Glutamatergic neuron (in vitro differentiated cells): ENCODE measurements at places on chromosomes 16 and 17.
A peak's percentile ranks its signal among the peaks of the same experiment; 100 is the strongest.

DNA sequence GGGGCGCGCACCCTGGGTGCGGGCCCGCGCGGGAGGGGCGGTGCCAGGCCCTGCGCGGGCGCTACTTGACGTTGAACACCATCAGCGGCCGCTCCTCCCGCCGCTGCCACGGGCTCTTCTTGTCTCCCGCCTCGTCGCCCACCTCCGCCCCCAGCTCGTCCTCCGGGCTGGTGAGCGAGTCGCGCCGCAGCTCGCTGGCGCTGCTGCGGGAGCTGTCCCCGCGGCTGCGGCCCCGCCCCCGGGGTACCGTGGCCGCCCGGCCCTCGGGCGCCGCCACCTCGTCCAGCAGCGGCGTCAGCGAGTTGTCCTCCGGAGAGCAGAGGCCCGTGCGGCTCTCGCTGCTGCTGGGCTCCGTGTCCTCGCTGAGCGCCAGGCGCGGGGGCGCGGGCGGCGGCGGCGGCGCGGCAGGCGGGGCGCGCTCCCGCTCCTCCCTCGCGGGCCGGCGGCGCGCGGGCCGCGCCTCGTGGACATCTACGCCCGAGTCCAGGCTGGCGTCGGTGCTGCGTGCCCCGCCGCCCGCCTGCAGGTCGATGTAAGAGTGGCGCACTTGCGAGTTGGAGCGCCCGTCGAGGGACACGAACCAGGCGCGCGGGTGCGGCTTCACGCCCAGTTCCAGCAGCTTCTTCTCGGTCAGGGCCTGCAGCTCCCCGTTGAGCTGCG is 8.7 kb downstream of the GRN start:
- no peaks in the 10 kb centered on the region for H3K36me3 ChIP-seq
- H3K27ac ChIP-seq = no peak overlapping the region
- DNase-seq = peak; percentile 60

GRCh38 chr17:10058921-10059683 is 139.3 kb downstream of the GAS7 start:
- DNase-seq = no peak
- peaks cover 9% of the 10 kb centered on the region for H3K36me3 ChIP-seq
- H3K27me3 ChIP-seq = peaks cover 10% of the 10 kb centered on the region
- no peaks in the 10 kb centered on the region for H3K4me1 ChIP-seq
- no peak overlapping the region for H3K27ac ChIP-seq

GRCh38 chr17:34725725-34726124 is 146.3 kb downstream of the TMEM132E start:
- H3K27ac ChIP-seq = peak overlapping the region; percentile 42
- no peak for DNase-seq
- no peaks in the 10 kb centered on the region for H3K36me3 ChIP-seq
- peaks cover 18% of the 10 kb centered on the region for H3K27me3 ChIP-seq

- no peaks in the 10 kb centered on the region for H3K4me1 ChIP-seq
- no peaks in the 10 kb centered on the region for H3K36me3 ChIP-seq
- H3K4me3 ChIP-seq = no peak overlapping the region
- H3K27ac ChIP-seq = no peak overlapping the region
Measured at GRCh38 chr16:15903960-15904359, 15.6 kb upstream of the CEP20 start.

GRCh38 chr17:57662644-57663308 is 82.3 kb downstream of the CCDC182 start:
- peaks cover 18% of the 10 kb centered on the region for H3K27me3 ChIP-seq
- peak overlapping the region; percentile 97 for H3K27ac ChIP-seq
- peak overlapping the region; percentile 74 for H3K4me3 ChIP-seq

GRCh38 chr17:50924300-50924699 is 58.1 kb upstream of the TOB1 start:
- peaks cover 6% of the 10 kb centered on the region for H3K36me3 ChIP-seq
- no peak overlapping the region for H3K4me3 ChIP-seq
- peaks cover 7% of the 10 kb centered on the region for H3K27me3 ChIP-seq
- DNase-seq = no peak

DNA sequence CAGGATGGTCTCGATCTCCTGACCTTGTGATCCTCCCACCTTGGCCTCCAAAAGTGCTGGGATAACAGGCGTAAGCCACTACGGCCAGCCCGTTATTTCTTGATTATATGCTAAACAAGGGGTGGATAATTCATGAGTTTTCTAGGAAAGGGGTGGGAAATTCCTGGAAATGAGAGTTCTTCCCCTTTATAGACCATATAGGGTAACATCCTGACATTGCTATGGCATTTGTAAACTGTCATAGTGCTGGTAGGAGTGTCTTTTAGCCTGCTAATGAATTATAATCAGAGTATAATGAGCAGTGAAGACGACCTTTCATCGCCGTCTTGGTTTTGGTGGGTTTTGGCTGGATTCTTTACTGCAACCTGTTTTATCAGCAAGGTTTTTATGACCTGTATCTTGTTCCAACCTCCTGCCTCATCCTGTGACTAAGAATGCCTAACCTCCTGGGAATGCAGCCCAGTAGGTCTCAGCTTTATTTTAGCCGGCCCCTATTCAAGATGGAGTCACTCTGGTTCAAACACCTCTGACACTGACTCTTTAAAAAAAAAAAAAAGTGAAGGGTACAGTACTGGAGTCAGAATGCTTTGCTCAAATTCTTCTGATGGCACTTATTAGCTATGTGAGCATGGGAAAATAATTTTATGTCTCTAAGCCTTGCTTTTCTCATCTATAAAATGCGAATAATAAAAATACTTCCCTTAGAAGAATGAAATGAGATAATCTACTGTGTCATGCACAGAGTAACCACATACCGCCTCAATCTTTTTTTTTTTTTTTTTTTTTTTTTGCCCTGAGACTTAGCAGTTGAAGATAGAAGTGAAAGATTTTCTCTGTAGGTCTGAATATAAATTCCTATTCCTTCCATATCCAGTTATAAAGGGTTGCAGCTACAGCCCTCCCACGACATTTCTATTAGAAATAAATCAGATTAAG is 5.1 kb upstream of the CALCOCO2 start:
- H3K27me3 ChIP-seq = no peaks in the 10 kb centered on the region
- H3K4me3 ChIP-seq = no peak overlapping the region
- H3K4me1 ChIP-seq = peaks cover 4% of the 10 kb centered on the region
- DNase-seq = no peak
- H3K27ac ChIP-seq = no peak overlapping the region

DNA sequence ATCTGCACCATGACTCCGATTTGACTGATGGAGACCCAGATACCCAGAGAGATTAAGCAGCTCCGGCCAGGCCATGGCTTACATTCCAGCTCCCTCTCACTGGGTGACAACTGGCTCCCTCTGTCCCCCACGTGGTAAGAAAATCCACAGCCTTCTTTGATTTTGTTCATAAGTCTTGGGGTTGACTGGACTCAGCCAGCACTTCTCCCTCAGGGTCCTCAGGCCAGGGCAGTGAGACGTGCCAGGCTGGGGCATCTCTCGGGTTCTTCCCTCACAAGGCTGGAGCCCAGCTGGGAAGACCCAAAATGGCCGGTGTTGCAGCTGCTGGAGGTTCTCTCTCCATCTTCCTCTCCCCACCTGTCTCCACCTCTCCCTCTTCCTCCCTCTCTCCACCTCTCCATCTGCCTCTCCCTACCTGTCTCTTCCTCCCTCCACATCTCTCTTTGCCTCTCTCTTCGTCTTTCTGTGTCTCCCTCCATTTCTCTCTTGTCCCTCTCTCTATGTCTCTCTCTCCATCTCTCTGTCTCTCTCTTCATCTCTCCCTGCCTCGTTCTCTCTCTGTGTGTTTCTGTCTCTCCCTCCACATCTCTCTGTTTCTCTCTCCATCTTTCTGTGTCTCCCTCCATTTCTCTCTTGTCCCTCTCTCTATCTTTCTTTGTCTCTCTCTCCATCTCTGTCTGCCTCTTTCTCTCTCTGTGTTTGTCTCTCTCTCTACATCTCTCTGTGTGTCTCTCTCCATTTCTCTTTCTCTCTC is 105.3 kb downstream of the FOXL1 start:
- no peak overlapping the region for H3K4me3 ChIP-seq
- H3K36me3 ChIP-seq = no peaks in the 10 kb centered on the region
- H3K27me3 ChIP-seq = peaks cover 1% of the 10 kb centered on the region
- H3K4me1 ChIP-seq = no peaks in the 10 kb centered on the region

GRCh38 chr17:47725446-47726111 is 7.5 kb upstream of the TBX21 start:
- no peak overlapping the region for H3K4me3 ChIP-seq
- no peak for DNase-seq
- no peaks in the 10 kb centered on the region for H3K36me3 ChIP-seq
- no peaks in the 10 kb centered on the region for H3K4me1 ChIP-seq
- H3K27me3 ChIP-seq = peaks cover 11% of the 10 kb centered on the region

- no peak overlapping the region for H3K4me3 ChIP-seq
- H3K36me3 ChIP-seq = no peaks in the 10 kb centered on the region
- no peak overlapping the region for H3K27ac ChIP-seq
- DNase-seq = no peak
Measured at GRCh38 chr16:69931631-69932030, 19.5 kb upstream of the CLEC18A start.

GRCh38 chr17:49875685-49876084 is 27.8 kb upstream of the TAC4 start:
- H3K4me3 ChIP-seq = no peak overlapping the region
- H3K36me3 ChIP-seq = no peaks in the 10 kb centered on the region
- peaks cover 9% of the 10 kb centered on the region for H3K27me3 ChIP-seq
- no peak overlapping the region for H3K27ac ChIP-seq

DNA sequence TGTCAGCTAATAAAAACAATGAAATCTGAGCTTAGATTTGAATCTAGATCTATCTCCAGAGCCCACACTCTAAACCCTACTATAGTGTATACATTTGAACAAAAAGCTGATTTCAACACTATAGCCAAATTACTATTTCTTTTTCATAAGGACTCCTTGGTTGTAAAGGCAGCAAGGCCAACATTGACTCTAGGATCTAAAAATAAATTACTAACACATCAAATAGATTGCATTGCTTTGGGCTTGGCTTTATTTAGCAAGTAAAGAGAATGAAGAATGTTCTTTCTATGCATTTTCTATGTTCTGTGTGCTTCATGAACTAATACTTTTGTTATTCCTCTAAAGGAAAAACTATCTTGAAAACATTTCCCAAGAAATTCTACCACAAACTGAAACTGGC is 5.3 kb downstream of the GOSR1 start:
- peaks cover 4% of the 10 kb centered on the region for H3K36me3 ChIP-seq
- no peaks in the 10 kb centered on the region for H3K27me3 ChIP-seq
- H3K4me3 ChIP-seq = no peak overlapping the region

DNA sequence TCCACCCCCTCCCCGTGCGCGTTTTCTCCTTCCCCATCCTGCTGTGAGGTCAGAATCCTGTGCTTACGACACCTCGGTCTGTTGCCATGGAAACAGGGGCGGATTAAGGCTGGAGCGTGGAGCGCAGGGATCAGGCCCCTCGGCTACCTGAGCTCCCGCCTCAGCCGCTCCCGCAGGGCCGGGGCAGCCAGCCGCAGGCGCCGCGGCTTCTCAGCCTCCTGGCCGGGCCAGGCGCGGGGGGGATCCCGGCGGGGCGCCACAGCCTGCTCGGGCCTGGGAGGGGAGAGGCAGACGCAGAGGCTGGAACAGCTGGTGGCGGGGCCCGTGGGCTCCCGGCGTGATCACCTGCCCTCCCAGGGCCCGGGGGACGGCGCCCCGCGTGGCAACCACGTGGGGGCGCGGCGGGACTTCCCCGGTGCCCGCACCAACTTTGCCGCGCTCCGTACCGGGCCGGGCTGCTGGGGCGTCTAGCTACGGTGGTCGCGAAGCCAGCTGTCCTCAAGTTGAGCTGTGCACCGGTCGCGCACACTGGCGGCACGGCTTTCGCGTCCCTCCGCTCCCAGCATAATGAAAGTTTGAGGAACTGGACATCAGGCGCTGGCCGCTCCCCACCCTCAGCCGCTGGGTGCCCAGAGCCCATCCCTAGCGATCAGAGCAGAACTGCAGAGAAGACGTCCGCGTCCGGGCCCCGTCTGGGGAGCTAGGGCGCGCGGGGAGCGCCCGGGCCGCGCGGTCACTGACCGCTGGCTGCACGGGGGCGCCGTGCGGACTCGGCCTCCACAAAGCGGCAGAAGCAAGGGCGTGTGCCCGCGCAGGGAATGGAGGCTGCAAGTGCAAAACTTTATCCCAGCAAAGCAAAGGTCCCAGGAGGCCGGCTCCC is 1.2 kb downstream of the RTN4RL1 start:
- H3K36me3 ChIP-seq = no peaks in the 10 kb centered on the region
- DNase-seq = peak; percentile 77
- peaks cover 27% of the 10 kb centered on the region for H3K4me1 ChIP-seq
- peak overlapping the region; percentile 92 for H3K4me3 ChIP-seq
- H3K27me3 ChIP-seq = peaks cover 20% of the 10 kb centered on the region

DNA sequence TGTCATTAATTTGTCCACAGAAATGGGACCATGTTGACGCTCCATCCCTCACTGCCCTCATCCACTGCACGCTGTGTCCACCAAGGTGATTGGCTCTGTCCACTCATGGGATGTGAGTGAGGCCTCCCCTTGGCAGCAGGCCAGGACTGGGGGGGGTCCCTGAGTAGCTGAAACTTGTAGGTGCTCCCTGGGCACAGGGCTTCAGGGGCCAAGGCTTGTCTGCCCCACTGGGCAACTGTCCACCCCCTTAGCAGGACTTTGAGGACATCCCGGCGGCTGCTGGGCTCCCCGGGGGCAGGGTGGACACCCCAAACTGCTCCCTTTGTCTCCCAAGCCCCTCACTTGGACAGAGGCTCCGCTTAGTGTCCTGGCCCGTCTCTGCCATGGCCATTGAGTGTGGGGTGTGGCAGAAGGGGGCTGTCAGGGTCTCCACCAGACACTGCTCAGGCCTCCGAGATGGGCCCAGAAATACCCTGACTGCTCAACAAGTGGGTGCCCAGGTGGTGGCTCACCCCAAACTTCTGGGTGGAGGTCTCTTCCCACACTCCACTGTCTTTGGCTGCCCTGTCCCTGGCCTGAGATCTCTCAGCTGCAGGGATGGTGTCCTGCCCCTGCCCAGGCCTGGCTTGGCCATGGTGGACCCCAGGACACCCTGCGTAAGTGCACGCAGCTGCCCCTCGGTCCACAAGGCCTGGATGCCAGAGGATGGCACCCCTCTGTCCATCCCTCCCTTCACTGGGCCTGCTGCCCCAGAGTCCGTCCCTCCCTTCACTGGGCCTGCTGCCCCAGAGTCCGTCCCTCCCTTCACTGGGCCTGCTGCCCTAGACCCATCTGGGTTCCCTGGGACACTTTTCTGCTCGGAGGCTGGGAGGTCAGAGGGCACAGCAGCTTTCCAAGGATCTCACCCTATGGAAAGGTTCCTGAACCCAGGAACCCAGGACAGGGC is 2.9 kb upstream of the RAB40C start:
- H3K4me1 ChIP-seq = peaks cover 12% of the 10 kb centered on the region
- H3K27me3 ChIP-seq = peaks cover 20% of the 10 kb centered on the region
- H3K27ac ChIP-seq = peak overlapping the region; percentile 76
- H3K36me3 ChIP-seq = peaks cover 7% of the 10 kb centered on the region
- DNase-seq = no peak

DNA sequence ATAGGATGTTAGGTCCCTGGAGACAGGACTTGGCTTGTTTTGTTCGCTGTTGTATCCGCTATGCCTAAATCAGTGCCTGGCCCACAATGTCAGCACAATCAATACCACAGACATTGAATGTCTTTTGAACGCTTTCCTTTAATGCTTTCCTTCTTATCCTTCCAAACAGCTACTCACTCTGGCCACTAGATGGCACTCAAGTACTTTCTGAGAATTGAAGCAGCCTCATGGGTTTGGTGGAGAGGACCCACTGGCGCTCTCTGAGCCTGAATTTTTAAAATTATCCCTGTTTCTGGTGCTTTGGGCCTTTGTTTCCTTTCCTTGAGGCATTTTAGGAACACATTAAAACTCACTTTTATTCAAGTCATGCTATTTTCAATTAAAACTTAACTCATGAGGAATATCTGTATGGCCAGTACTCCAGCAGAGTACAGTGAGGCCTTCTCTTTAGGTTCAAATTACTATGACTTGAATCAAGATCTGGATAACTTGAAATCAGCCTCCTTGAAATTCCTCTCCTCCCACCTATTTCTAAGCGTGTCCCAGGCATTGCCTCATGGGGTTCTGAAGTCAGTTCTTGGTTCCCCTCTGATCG is 3.2 kb upstream of the NLRP1 start:
- DNase-seq = no peak
- peaks cover 11% of the 10 kb centered on the region for H3K4me1 ChIP-seq
- H3K4me3 ChIP-seq = no peak overlapping the region
- H3K27me3 ChIP-seq = no peaks in the 10 kb centered on the region
- H3K36me3 ChIP-seq = no peaks in the 10 kb centered on the region
